Effector CD4-positive, alpha-beta T cell (primary cell): ENCODE measurements at places on chromosomes 4 and X.

GRCh38 chr4:145540235-145540634, 58.6 kb downstream of the SMAD1 start:
- DNase-seq, result no peak

GRCh38 chr4:133450813-133451212, 301.7 kb downstream of the PCDH10 start:
- DNase-seq, result no peak

GRCh38 chr4:93710847-93711430, 117.6 kb upstream of the ATOH1 start:
- no peak for DNase-seq

DNA sequence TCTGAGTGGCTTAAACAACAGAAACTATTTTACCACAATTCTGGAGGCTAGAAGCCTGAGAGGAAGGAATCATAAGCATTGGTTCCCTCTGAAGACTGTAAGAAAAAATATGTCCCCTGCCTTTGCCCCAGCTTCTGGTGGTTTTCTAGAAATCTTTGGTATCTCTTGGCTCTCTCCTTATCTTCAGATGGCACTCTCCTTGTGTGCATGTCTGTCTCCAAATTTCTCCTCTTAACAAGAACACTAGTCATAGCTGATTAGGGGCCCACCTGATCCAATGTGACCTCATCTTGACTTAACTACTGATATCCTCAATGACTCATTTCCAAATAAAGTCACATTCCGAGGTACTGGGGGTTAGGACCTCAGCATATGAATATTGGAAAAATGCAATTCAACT, 635.0 kb upstream of the NR3C2 start:
- DNase-seq, result no peak

GRCh38 chrX:154040307-154040756, 20.6 kb upstream of the IRAK1 start:
- DNase-seq, result no peak

DNA sequence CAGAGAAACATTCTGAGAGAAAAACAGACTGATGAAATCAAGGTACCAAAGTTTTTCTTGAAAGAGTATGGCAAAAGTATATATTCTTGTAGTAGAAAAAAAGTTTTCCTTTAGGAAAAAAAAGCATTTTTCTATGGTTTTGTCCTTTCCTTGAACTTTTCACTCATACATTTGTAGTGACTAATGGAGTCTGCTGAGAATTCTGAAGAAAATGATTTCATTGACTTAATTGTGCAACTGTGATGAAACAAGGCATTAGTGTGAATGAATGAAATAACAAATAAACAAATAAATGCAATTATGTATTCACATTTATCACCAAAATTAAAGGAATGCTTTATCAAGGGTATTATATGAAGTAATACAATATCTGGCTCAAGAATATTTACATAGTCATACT, 5.7 kb downstream of the CSN1S1 start:
- no peak for DNase-seq
